SK-N-SH (cell line): ENCODE measurements at places on chromosomes 13 and 19.

- DNase-seq, result no peak
Measured at GRCh38 chr19:13830114-13830740, 35.0 kb downstream of the ZSWIM4 start.

DNA sequence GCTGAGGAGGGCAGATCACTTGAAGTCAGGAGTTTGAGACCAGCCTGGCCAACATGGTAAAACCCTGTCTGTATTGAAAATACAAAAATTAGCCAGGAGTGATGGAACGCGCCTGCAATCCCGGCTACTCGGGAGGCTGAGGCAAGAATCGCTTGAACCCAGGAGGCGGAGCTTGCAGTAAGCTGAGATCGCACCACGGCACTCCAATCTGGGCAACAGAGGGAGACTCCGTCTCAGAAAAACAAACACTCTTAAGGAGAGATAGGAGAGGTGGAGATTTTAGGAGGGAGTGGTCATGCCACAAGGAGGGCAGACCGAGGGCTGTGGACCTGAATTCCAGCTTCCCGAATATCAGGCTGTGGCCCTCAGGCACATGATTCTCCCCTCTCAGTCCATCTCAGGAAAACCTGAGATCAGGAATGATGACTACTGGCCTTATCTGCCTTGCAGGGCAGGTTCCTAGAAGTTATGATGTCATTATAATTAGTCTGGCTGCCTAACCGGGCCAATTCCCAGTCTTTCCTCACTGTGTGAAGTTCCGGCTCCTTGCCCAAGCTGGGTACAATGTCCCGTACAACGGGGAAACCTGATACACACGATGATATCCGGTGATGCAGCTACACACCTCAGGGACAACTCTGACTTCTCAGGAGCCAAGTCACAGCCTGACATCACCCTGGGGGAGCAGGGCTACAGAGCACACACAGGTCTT is 2.5 kb downstream of the SLC35E1 start:
- DNase-seq, result no peak

- peak; percentile 56 for DNase-seq
Measured at GRCh38 chr19:1274852-1275259, 474 bp upstream of the FAM174C start.

DNA sequence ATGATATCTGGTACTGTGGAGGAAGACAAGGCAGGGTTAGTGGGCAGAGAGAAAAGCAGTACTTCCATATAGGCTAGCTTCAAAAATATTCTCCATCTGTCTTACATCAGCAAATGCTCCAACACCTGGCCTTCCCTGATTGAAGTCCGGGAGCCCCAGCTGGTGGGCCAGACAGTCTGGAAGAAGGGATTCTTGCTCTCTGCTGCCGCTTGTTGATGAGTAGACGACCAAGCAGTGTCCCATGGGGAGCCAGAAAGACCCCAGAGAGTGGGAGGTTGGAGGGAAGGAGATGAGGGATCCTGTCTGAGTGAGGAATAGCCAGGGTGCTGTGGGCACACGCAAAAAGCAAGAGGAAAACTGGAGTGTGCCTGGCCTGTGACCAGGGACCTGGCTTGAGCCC is 95.1 kb downstream of the ATP8A2 start:
- DNase-seq, result no peak

DNA sequence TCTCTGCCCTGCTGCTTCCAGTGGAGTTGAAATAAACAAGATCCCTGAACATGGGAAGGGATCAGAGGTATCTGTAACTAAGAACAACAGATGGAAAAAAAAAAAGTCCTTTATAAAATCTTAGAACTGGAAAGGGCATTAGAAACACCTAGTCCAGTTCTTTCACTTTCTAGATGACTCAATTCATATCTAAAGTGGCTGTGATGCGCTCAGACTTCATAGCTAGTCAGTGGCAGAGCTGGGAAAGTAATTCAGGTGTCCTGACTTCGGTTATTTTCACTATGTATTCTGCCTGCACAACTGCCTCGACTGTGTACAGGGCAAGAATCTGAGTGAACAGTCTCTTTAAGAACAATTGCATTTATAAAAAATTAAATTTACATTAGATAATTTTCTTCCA is 151.8 kb upstream of the TMTC4 start:
- DNase-seq, result no peak
